Fibroblast of lung (primary cell): ENCODE measurements at places on chromosomes 1 and 21. TPM values are rescaled to one million over a fixed set of nuclear protein-coding genes. Genes with fewer than 3 reads are reported as not detected.

DNA sequence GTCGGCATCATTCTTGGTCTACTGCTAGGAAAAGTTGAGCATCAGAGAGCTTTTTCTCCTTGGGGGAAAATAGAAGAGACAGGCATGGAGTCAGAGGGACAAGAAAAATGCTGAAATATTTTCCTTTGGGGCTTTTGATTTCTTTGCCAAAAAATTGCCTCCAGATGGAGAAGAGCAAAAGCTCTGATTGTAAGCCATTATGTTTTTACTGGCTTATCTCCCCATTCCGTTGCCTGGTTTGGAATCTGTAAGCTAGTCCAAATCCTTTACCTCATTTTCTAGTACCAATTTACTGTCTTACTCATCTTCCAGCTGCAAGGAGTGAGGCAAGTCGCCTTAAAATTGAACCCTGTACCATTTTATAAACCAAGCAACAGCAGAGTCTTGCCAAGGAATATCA, 23.3 kb upstream of the NBL1 start:
- peak; percentile 72 for DNase-seq

Gene LIN28A
- total RNA-seq, result not detected in 2 replicates

DNA sequence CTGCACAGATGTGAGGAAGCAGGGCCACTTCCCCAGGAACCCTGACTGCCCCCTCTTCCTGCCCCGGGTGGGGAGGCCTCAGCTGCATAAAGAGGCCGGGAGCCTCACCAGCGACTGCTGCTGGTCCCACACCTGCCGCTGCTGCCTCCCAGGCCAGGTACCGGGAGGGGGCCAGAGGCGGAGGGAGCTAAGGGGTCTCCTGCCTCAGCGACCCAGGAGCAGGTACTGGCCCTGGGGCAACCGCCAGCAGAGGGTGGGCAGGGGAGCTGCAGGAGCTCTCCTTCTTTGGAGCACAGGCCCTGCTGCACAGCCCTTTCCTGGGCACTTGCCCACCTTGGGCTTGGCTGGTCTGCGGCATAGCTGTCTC, 6.8 kb downstream of the GJC2 start:
- no peak for DNase-seq

Gene ITGB2
- total RNA-seq, result not detected in 2 replicates

GRCh38 chr1:230618537-230618936, 23.7 kb upstream of the COG2 start:
- DNase-seq, result no peak

GRCh38 chr1:32208891-32209328, at the start of gene DCDC2B:
DCDC2B (plus strand) TSS chr1:32209089; CDS start chr1:32209094, 5 bp downstream.
- DNase-seq, result peak; percentile 31

DNA sequence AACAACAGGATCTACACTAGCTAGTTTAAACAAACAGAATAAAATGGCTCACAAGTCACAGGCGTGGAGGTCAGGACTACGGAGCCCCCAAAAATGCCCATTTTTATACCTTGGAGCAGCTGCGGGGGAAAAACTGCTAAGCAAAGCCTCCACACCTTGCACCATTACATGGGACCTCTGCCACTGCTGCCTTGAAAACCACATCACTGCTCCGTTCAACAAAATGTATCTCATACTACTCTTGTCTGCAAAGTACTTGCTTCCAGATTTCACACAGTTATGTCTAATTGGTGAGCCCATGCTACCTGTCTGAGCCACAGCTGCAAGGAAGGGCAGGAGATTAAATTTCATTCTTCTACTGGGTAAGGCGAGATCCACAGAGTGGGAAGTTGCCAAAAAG, 24.4 kb downstream of the MRPL39 start:
- no peak for DNase-seq

Gene FAM131C
- 0.26 and 0.50 TPM in 2 replicates for total RNA-seq

- DNase-seq, result no peak
Measured at GRCh38 chr1:198798923-198799386, 160.1 kb downstream of the PTPRC start.

GRCh38 chr1:164577291-164577690, 18.3 kb downstream of the PBX1 start:
- DNase-seq, result no peak

Gene CAPZB
- 77.6 and 104 TPM in 2 replicates for total RNA-seq

Gene KRTAP7-1
- not detected in 2 replicates for total RNA-seq

DNA sequence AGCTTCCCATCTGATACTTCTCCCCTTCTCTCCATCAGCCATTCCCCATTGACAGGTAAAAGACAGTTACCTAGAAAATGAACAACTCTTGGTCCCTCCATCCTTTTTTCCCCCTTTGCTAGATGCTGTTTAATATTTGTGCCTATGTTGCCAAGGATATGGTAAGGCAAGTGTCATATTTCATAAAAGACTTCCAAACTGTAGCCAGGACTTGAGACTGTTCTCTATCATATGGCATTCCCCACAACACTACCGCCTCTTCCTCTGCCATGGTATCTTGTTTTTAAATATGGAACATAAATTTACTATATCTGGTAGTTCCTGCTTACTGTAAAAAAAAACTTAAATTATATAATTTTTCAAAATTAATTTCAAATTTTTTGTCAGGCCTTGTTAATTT, 97.2 kb downstream of the PHTF1 start:
- DNase-seq, result no peak

GRCh38 chr1:183675381-183675780, 22.3 kb upstream of the APOBEC4 start:
- DNase-seq, result peak; percentile 33

DNA sequence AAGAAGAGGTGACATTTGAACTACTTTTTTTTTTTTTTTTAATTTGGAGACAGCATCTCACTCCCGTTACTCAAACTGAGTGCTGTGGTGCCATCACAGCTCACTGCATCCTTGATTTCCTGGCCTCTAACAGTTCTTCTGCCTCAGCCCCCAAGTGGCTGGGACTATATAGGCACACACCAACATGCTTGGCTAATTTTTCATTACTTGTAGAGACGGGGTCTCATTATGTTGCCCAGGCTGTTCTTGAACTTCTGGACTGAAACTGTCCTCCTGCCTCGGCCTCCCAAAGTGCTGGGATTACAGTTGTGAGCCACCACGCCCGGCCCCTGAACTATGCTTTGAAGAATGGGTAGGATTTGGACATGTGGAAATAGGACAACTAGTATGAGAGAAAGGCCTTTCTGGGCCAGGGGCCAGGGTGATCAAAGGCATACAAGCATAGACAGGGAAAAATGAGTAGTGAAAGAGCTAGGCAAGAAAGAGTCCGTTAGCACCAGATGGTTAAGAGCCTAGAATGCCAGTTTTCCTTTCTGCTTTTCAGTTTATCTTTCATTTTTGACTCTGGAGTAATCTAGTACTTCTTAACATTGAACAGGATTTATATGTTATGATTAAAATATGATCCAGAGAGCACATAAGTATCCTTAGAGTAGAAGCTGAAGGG, 6.3 kb downstream of the RABGAP1L start:
- DNase-seq, result peak; percentile 13

Gene NR5A2
- not detected in 2 replicates for total RNA-seq

- no peak for DNase-seq
Measured at GRCh38 chr1:40858856-40859416, 3.2 kb downstream of the CITED4 start.

Gene REN
- 0.17 TPM in 1 of 2 replicates, not detected in the other for total RNA-seq

DNA sequence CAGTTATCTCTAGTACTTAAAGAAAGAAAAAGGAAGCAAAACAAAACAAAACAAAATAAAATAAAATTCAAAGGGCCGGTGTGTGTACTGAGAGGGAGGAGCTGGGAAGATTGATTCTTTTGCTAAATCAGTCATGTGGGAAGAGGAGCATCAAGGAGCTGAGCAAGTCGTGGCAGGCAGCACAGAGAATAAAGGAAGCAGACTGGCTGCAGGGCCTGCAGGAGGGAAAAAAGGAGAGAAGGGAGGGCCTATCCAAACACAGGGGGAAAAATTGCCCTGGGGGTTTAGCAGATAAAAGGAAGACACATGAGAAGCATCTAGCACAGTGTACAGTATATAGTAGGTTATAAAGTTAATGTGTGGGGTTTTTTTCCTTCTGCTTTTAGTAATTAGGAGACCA, 27.6 kb downstream of the AGO4 start:
- no peak for DNase-seq

- no peak for DNase-seq
Measured at GRCh38 chr1:163201906-163202305, 810 bp downstream of the RGS5 start.

GRCh38 chr21:36589352-36589971, 109.5 kb upstream of the SIM2 start:
- DNase-seq, result peak; percentile 13

- no peak for DNase-seq
Measured at GRCh38 chr1:26598890-26599289, 69.3 kb downstream of the RPS6KA1 start.

GRCh38 chr1:226403201-226404034, 4.5 kb downstream of the PARP1 start:
- DNase-seq, result no peak

DNA sequence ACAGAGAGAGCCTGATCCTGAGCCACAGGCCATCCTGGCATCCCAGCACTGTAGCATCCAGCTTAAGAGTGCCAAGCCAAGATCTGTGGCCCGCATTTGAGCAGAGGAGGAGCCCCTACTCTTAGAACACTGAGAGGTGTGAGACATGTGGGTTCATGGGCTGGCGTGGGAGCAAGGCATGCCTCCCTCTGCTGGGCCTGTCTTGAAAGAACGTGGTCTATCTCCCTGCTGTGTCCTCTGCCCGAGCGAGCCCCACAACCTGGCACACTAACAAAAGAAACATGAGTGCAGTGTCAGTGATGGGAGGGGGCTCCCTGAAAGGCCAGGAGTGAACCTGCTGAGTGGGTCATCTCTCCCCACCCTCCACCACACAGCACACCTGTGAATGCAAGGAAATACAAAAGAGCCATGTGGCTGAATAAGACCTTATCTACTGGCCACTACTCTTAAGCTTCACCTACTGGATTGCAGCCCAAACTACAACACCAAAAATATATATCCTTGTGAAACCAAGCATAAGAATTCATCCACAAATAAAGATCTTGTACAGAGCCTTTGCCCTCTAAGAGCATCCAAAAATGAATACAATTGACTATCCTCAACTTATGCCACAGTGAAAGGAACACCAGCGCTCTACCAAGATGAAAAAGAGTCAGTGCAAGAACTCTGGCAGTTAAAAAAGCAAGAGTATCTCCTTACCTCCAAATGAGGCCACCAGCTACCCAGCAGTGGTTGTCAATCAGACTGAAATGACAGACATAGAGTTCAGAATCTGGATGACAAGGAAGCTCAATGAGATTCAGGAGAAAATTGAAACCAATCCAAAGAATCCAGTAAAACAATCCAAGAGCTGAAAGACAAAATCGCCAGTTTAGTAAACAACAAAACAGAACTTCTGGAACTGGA, 259.4 kb upstream of the DAB1 start:
- no peak for DNase-seq

DNA sequence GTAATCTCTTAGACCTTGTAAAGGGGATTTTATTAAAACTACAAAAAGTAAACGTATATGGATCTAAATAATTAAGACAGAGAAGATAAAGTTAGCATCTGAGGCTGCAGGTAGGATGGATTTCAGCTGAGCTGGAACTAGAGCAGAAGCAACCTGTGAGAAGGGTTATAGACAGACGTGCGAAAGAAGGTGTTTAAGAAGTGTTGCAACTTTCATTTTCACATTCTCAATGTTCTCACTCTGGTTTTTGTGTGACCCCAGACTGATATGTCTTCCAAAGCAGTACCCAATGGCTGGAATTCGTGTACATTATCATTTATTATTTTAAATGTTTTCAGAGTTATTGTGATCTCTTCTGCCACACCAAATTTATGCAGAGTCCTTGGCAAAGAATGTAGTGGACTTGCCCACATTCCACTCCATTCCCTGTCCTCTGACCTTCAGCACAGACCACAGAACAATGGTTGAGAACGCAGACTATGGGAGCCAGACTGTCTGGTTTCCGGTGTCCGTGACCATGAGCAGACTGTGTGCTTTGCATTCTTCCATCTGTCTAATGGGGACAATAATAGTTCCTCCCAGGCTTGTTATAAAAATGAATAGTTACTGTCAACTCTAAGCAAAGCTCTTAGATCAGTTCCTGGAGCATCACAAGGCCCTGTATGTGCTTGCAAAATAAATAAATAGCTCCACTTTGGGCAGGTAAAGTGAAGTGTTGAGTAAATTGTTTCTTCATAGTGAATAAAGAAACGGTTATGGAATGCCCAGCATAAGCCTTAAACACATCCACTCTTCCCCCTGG, 140.6 kb upstream of the SAMSN1 start:
- DNase-seq, result peak; percentile 9

DNA sequence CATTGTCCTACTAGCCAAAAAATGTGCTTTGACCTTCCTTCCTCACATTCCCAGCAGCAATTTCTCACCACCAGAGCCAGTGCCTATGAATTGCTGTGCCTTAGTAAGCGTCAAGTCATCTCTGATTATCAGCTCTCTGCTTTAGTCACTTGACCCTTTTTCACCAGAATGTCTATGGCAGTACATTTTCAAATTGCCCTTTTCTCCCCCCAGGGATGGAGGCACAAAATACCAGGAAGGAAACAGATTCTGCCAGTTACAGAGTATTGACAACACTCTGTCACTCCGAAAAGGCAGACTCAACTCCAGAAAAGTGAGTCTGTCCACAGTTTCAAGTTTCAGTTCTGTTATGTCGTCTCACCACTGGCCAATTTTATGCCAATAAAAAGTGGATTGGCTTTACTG, 167.4 kb downstream of the TNFSF18 start:
- DNase-seq, result no peak

GRCh38 chr1:47382399-47382983, 33.6 kb upstream of the FOXE3 start:
- DNase-seq, result no peak

DNA sequence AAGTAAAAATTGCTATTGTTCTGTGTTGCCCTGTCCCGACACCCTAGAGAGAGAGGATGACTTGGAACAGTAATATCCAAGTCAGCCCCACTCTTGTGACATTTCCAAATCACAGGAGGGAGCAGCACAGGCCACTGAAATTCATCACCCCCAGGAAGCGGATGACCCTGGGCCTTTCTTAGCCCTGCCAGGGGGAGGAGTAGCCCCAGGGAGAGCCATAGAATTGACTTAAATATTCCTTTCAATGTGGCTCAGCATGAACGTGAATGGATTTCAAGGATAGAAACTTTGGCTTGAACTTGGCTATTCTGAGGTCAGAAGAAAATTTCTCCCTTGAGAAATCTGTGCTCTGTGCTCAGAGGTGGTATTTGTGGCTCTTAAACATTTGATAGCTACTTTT, 80.6 kb downstream of the CENPF start:
- DNase-seq, result no peak

Gene MNDA
- not detected in 2 replicates for total RNA-seq

GRCh38 chr1:235434001-235434400, 66.8 kb downstream of the TBCE start:
- no peak for DNase-seq

GRCh38 chr1:245039196-245039595, 115.6 kb upstream of the KIF26B start:
- DNase-seq, result no peak

DNA sequence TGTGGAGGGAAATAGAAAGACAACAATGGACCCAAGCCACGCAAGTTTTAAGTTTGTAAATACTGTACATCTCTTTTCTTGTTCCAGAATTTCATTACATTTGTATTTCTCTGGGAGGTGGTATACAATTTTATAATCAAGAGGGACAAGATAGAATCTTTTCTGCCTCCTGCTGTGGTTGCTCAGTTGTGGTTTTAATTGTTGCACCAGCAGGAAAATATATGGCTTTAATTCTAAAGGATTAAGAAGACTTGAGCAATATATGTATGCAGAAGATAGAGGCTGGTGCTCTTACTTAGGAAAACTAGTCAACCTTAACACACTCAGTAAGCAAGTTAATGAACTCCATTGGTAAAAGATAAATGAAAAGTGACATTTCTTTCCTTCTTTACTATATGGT, 19.8 kb upstream of the ASB17 start:
- DNase-seq, result no peak
